ENCODE measurements at places on chromosomes 1 and 21. TPM values are rescaled to one million over a fixed set of nuclear protein-coding genes. Genes with fewer than 3 reads are reported as not detected.

Gene EXTL2
- 21.7 TPM for total RNA-seq

Gene ZNF672
- 23.9 TPM for total RNA-seq

Gene MAP3K21
- total RNA-seq = 1.7 TPM

Gene AMY1A
- not detected for total RNA-seq

Gene CNR2
- total RNA-seq = not detected

Gene UTS2
- total RNA-seq = not detected

Gene ACOT11
- total RNA-seq = 7.6 TPM

Gene FTCD
- total RNA-seq = 6.4 TPM

Gene IKBKE
- 1.9 TPM for total RNA-seq

Gene UROD
- total RNA-seq = 69.2 TPM

Gene PALMD
- total RNA-seq = 43.7 TPM

Gene CEP170
- 54.5 TPM for total RNA-seq

Gene TMPRSS3
- 6.1 TPM for total RNA-seq

Gene SH3BGRL3
- total RNA-seq = 61.1 TPM

Gene CD247
- total RNA-seq = 0.47 TPM

Gene TTC39A
- total RNA-seq = 0.62 TPM

Gene PRAMEF27
- total RNA-seq = not detected

Gene SPATA21
- total RNA-seq = not detected

Gene ENAH
- 88.6 TPM for total RNA-seq

Gene LCE1B
- not detected for total RNA-seq

Gene F3
- 365 TPM for total RNA-seq

Gene NCAM2
- 0.46 TPM for total RNA-seq

Gene RPTN
- total RNA-seq = not detected

Gene TXLNA
- 50.0 TPM for total RNA-seq

Gene ADAM30
- total RNA-seq = not detected

Gene NR5A2
- 2.3 TPM for total RNA-seq

Gene COL6A2
- 869 TPM for total RNA-seq

Gene TDRD5
- total RNA-seq = 0.05 TPM

Gene IL19
- total RNA-seq = not detected

Gene CD34
- 21.9 TPM for total RNA-seq

Gene CRNN
- not detected for total RNA-seq

Gene NKAIN1
- total RNA-seq = 0.35 TPM

Data from ovary (tissue), 10 donors.